Activated T-cell treated with anti-CD3 and anti-CD28 coated beads, Interleukin-2, amount 50 U/mL, for 48 hours (primary cell): ENCODE measurements at places on chromosomes 5 and 9.
A peak's percentile ranks its signal among the peaks of the same experiment; 100 is the strongest.

- DNase-seq = no peak
These were observed 28.2 kb downstream of the ARL15 start for GRCh38 chr5:54281960-54282692.

DNA sequence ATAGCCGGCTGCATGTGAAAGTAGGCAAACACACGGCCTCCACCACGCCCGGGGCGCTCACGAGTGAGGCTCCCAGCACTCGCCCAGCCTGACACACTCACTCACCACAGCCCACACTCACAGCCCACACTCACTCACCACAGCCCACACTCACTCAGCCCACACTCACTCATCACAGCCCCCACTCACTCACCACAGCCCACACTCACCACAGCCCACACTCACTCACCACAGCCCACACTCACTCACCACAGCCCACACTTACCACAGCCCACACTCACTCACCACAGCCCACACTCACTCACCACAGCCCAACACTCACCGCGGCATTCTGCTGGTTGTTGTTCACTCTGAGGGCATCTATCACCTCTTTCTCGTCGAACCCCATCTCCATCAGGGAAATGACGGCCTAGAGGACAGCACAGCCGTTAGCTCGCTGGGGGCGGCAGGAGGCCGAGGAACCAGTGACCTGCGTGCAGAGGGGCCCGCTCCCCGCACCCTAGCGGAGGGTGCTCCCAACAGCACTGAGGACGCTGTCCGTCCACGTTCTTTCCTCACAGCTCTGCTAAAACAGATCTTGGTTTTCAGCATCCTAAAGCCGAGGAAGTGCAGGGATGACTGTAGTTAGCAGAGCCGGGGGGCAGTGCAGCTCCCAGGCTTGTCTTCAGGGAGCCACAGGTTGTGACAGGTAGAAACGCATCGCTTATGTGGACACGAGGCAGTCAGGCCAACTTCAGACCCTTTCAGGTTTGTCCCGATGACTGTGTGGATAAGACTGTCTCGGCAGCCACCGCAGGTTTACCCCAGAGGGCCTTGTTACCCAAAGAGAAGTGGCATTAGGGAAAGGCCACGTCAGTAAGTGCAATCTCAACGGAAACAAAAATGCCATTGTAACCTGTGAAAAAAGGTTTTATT, 21.6 kb downstream of the UBAC1 start:
- DNase-seq = peak; percentile 87

- no peak for DNase-seq
These were observed 2.7 kb downstream of the PCDHGC5 start for GRCh38 chr5:141491323-141492167.

- DNase-seq = no peak
These were observed 42.1 kb downstream of the ZNF366 start for GRCh38 chr5:72465066-72465465.

DNA sequence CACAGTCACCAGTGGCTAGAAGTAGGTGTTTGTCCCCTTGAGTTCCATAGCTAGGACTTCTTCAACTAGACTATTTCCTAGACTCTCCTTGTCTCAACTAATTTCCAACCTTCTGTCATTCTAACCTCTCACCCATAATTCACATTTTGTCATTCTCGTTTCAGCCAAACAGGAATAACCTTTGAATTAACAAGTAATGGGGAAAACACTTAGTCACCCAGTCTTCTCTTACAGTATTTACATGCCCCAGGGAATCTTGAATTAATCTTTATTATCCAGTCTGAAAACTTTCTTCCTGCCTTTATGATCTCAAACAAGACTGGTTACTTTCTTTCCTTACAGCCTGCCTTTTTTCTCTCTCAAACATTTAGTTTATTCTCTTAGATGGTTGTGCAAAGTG, 63.3 kb upstream of the RUSC2 start:
- DNase-seq = no peak

GRCh38 chr5:132754947-132755346, 7.7 kb downstream of the CCNI2 start:
- peak; percentile 17 for DNase-seq

DNA sequence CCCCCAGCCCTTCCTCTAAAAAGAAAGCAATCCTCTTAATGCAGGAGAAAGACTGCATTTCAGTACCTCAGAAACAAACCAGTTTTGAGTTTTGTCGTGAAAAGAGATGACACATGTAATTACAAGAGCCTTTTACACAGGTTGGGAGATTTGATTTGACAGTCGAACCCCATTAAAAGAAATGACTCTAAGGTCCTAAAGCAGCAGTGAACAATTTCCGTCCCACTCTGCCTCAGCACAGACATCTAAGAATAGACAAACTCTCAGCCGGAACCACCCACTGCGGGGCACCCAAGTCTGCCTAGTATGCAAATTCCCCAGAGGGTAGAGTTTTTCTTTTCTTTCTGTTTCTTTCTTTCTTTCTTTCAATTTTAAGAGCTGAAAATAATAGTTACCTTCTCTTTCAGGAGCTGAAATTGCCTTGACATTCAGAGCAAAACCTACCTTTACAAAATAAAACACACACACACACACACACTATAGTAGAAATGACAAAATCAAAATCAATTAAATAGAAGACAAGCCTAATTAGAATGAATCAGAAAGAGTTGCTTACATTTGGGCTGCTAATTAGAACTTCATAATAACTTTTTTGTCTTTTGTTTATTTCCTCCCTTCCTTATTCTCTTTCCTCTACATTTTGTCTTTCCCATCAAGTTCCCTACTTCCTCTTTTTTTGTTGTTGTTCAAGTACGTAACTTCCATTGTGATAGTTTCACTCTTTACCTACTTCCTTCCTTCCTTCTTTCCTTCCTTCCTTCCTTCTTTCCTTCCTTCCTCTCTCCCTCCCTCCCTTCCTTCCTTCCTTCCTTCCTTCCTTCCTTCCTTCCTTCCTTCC, 65.1 kb downstream of the BASP1 start:
- no peak for DNase-seq

GRCh38 chr5:9832921-9833320, 202.8 kb upstream of the TAS2R1 start:
- DNase-seq = no peak

DNA sequence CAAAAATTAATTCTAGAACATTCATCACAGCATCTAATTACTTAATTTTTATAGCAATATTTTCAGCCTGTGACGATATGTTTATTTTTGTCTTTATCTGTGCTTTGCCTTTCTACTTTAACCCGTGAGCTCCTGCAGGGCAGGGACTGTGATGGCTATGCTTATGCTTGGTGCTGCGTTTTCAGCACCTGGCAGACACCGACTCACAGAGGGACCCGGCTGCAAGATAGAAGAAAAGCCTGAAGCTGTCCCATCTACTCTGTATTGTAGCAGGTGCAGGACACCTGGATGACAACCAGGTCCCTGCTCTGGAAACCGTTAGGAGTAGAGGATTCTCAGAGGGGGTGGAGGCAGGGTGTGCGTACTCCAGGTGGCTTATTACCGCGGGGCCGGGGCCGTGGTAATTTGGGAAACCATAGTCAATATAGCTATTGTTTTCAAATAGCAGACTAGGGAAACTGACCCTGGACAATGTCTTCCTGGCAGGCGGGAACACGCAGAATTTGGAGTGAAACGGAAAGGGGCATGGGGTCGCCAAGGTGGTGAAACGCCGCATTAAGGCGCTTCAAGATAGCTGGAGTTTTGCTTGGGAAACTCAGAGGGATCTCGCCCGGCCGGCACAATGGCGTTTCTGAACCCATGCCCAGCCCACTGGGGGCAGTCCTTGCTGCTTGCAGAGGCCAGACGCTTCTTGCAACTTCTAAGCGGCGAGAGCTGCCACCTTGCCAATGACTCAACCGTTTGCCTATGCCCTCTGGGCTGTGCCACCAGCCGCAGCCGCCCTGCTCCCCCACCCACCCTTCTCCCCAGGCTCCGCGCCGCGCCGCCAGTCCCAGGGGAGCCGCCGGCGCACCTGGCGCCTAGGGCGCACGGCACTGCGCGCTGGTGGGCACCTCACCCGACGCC, 140.1 kb upstream of the PALM2AKAP2 start:
- DNase-seq = no peak

DNA sequence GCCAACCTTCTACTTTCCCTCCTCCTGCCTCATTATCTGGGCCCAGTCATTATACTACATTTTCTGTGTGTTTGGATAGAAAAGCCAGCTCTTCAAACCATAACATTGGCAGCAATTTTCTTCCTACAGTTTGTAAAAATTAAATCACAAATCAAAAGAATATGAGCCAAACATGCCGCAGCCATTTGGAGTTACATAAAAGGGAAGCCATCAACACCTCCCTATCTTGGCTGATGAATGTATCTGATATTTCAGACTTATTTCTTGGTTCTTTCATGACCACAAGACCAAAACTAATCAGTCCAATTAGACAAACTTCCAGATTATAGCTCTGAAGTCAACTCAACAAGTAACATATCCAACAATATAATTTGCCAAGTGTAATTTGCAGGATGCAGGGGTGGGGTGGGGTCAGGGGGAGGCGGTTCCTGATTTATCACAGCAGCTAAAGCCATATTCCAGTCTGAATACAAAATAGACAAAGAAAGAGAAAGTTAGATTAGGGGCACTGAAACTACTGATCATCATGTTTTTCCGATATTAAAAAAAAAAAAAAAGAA, 89.4 kb upstream of the CNTLN start:
- no peak for DNase-seq

- no peak for DNase-seq
These were observed 84.6 kb downstream of the DAB2IP start for GRCh38 chr9:121735793-121736770.

- DNase-seq = no peak
These were observed 3.4 kb downstream of the C5orf58 start for GRCh38 chr5:170235876-170236864.

DNA sequence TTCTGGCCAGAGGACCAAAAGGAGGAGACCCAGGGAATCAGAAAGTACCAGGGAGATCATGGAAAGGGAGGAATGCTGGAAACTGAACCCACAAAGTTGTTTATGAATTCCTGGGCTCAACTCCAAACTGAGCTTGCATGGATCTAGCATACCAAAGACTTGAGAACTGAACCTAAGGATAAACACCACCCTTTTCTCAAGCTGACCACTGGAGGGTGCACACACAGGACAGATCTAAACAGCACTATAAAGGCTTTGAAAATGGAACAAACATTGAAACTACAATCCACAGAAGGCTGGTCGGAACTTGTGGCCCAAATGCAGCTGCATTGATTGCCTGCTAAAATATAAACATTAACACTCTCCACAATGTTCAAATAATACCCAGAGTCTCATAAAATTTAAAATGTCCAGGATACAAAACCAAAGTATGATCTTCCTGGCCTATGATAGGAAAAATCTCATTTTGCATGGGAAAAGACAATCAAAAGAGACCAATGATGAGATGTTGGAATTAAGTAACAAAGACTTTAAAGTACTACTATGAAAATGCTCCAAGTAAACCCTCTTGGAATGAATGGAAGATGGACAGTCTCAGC, 15.6 kb upstream of the IRF1 start:
- no peak for DNase-seq

DNA sequence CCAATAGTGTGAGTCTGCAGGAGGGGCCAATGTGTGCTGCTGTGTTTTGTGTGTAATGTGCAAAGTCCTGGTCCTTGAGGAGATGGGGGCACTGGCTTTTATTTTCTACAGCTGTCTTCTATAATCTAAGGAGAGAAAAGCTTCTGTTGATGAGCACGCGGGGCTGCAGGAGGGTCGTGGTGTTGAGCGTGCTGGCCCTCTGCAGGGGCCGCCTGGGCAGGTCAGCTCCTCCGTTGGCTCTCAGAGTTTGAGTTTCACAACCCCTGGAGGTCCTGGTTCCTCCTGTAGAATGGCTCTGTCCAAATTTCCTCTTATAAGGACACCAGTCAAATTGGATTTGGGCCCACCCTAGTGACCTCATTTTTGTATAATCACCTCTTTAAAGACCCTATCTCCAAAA, 12.6 kb downstream of the OR2V1 start:
- DNase-seq = no peak

DNA sequence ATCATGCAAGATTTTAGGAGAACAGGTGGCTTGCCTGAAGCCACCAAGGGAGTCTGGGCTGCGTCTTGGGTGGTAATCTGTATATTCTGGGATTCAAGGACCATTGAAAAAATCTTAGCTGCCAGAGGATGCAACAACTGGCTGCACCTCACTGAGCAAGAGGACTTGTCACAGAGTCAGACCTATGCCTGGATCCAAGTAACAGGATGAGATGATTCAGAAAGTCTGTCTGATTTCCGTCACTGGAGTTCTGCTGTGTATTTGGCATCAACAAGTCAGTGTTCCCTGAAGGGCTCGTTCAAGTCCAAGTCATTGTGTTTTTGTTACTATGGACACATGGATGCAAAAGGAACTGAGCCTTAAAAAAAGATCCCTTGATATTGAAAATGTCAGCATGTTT, 37.8 kb upstream of the CARTPT start:
- DNase-seq = no peak

DNA sequence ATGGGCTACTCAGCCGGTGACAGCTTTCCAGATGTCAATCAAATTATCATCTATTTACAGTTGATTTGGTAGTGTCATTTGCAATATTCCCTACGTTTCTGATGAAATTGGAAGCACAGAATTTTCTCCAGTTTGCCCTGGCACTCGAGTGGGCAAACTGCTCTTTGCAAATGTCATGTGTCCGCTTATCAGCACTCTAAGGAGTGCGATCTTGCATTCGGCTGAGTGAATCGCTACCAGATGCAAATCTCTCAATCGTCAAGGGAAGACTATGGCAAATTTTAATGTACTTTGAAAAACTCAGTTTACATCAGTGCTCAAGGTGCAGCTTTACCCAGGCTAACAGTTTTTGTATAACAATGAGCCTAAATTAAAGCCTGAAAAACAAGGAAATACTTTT, 66.8 kb downstream of the BNC2 start:
- no peak for DNase-seq

- no peak for DNase-seq
These were observed 45.3 kb upstream of the AKNA start for GRCh38 chr9:114433086-114433485.

DNA sequence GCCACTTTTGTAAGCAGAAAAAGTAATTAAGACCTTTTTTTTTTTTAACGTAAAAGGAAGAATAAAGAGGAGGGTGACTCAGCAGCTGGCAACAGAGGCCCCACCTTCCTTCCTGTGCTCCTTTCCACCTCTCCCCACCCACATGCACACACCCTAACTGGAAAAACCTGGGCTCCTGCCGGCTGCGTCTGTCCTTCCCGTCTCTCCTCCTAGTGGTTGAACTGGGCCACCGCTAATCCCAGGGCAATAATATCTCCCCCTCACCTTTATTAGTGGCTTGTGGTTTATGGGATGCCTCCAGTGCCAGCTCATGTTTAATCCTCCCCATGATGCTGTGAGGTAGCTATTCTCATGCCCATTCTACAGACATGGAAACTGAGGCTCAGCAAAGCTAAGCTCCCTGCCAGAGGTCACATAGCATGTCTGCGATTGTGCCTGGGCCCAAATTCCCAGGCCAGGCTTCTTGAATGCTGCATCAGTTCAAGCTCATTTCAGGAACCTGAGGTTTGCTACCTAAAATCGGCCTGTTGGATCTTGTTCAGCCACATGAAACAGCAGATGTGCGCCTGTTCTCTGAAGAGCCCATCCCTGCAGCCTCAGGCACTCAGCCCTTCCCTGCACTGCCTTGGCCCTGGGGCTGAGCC, 60.9 kb upstream of the IL17B start:
- DNase-seq = peak; percentile 36

- DNase-seq = no peak
These were observed 319.1 kb downstream of the NTRK2 start for GRCh38 chr9:84988621-84989020.
